ENCODE measurements at places on chromosomes 11 and 22.

GRCh38 chr22:46547883-46548244 is 10.4 kb upstream of the CELSR1 start:
- DNase-seq: no peak

GRCh38 chr11:98771791-98772190 is 249.0 kb upstream of the CNTN5 start:
- DNase-seq: no peak

- no peak for DNase-seq
These were observed 109.9 kb downstream of the MICAL2 start for GRCh38 chr11:12220305-12220704.

GRCh38 chr11:116231543-116231942 is 541.2 kb downstream of the BUD13 start:
- no peak for DNase-seq

- DNase-seq: no peak
These were observed 1.2 kb upstream of the GAL start for GRCh38 chr11:68683121-68683520.

- DNase-seq: no peak
These were observed 119.5 kb upstream of the GRIA4 start for GRCh38 chr11:105490333-105490732.

DNA sequence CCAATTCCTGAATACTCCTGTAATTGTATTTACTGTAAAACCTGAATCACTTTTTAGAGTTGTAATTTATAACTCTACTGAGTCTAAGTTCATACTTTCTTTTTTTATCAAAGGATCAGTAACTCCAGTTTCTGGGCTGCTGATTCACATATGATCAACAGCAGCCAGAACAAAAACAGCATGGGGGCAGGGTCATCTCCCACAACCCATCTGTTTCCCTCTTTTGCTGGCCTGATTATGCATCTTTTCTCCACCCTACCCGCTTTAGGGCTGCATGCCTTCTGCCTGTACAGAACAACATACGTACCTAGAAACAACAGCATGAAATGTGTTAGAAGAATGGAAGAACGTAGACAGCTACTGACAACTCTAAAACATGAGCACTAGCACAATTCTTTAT is 76.0 kb downstream of the MRTFA start:
- DNase-seq: no peak

DNA sequence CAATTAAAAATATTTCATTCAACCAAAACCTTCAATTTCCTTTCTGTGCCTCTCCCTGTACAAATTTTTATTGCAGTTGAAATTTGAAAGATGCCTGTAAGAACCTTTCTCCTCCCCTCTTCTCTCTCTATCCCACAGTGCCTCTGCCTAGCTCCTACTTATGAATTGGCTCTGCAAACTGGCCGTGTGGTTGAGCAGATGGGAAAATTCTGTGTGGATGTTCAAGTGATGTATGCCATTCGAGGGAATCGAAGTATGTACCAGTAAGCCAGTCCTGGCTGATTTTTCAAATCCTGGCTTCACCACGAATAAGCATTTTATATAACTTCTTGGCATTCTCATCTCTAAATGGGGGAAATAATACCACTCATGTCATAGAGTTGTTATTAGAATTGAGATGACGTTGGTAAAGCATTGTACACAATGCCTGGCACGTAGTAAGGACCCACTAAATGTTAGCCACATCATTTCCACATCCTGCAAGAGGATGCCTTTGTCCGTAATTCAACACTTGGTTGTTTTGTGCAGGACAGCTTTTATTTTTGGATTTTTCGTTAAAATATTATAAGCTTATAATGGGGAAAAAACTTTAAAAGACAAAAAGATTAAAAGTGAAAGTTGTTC is 6.0 kb downstream of the DDX25 start:
- no peak for DNase-seq

- no peak for DNase-seq
These were observed 196.9 kb downstream of the ADAMTS15 start for GRCh38 chr11:130645164-130645842.

DNA sequence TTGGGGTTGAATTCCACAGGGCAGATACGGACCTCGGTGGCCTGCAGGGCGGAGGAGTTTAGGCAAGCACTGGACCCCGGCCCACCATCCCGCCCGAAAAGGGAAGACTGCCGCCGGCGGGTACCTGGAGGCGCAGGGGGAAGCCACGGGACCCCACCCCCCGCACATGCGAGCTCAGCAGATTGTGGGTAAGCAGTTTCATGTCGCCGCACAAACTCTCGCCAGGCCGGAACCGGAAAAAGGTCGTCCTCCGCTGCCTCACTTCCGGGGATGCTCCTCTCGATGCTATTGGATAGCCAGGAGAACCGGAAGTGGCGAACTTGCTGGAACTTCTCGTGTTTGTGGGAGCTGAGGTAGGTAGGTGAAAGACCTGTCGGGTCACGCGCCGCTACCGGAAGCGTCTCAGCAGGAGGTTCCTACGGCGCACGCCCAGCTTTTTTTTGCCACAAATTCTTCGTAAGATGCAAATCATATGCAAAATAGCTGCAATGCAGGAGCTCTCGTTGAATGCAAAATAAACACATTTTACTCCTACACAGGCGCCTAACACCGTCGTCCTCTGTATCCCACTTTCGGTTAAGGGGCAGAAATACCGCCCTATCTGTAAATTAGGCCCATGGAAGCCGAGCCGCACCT is at the start of gene TRMT112:
TSS of gene TRMT112 (minus strand) at position 235 of the 636 bp plus-strand sequence. CDS start at position 202, 33 bp downstream.
- peak; percentile 92 for DNase-seq

- DNase-seq: no peak
These were observed 10.0 kb downstream of the VSIG10L2 start for GRCh38 chr11:125955856-125956255.

- DNase-seq: no peak
These were observed 25.8 kb upstream of the NECTIN1 start for GRCh38 chr11:119754656-119755355.

- no peak for DNase-seq
These were observed 34.1 kb downstream of the CHRDL2 start for GRCh38 chr11:74696939-74697675.

DNA sequence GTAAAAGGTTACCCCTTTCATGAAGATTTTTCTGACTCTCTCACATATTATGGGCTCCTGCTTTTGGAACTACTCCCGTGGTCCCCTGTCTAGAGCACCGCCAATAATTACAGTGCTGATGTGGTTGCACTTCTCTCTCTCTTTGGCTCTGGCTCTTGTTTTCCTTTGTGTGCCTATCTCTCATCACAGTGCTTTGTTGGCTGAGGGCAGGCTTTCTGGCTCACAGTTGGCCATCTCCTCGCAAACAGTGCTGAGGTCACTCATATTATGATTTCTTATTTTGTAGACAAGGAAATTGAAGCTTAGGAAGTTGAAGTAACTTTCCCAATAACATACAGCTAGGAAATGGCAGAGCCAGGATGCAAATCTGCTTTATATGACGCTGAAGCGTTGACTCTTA is 192.5 kb downstream of the DDX10 start:
- no peak for DNase-seq

GRCh38 chr11:22725079-22725478 is 58.7 kb downstream of the GAS2 start:
- DNase-seq: no peak

DNA sequence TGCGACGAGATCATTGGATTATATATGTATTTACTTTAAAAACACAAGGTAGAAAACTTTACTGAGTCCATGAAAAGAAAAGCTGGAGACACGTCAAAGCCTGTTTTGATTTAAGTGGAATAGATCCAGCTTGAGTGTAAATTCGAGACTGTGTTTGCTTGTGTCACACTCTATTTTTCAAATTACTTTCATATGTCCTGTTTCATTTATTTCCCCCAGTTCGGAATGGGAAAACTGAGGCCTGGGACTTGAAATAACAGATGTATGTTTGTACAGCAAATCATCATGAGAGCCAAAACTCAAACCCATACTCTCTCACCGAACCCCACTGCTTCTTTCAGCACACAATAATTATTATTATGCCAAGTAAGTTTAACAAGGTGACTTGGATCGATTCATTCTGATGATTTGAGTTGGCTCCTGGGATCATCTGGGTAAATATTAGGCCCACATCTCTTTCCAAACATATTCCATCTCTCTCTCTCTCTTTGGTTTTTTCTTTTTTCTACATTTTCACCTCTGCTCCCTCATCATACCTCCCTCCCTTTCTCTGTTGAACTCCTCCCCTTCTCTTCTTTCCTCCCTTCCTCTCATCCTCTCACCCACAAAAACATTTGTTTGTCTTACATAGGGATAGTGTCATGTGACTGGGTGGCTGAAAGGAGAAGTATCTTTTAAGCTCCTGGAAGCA is 21.2 kb downstream of the FZD4 start:
- DNase-seq: no peak

DNA sequence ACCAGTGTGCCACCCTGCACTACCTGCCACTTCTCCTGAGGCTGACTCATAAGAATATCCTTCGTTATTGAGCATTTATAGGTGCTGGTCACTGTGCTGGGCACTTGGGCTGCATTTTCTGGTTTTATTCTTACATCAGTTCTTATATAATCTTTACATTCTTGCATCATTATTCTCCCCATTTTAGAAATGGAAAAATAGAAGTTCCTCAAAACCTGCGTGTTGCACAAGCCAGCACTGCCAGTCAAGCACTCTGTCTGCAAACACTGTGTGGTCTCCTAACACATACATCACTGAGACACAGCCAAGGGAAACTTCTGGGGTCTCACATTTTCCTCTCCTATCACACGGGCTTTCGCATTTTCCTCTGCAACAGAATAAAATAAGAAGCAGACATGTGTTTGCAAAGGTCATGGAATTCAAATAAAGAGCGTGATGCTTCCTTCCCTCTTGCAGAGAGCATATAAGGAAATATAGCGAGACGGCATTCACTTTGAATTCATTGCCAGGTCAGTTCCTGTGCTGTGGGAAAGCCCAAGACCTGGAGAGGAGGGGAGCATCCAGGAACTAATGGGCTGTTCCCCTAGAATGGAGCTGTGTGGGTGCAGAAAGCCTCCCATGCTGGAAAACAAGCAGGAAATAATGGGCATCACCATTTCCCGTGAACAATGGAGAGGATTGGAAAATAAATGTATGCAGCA is 73.9 kb upstream of the SEZ6L start:
- DNase-seq: no peak

DNA sequence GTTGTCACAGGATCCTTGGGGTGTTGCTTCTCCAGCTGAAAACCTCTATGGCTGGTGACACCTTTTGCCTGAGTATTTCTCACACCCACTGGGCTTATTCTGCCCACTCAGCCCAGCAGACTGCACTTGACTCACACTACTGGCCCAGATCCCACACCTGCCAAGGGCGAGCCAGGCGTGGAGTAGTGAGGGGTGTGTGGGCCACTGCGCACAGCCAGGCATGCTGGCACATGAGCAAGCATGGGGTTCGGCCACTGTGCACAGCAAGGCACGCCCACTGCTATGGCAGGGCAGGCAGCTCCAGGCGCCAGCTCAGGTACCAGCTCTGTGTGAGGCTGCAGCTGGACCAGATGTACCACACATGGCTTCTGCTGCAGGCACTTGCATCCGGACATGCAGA is 116.5 kb upstream of the MTNR1B start:
- DNase-seq: no peak

DNA sequence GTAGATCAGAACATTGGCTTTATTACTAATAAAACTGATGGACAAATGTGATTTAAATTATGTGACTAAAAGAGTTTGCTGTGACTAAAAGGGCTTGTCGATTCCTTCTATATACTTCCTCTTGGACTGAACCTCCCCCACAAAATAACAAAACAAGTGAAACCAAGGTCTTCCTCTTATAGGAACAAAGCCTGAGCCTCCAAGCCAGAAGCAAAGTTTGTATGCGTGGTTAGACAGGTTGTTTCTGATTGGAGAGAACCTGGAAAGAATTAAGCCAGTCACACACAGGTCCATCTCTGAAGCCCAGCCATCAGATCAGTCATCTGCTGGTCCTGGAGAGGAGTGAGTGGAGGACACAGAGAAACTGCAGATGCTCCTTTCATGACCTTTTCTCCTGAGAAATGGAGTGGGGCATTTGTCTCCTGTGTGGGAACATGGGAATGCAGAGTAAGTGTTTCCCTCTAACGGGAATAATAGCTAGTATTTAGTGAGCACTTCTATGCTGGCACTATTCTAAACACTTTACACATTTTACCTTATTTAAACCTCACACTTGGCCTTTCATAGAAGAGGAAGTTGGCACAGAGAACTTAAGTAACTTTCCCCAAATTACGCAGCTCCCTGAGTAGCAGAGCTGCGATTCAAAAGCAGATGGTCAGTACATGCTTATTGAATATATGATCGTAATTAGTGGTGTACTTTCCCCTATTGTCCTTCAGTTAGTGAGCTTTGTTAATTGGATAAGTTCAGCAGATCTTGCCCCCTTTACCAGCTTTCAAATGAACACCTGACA is 77.1 kb downstream of the UVRAG start:
- DNase-seq: no peak

GRCh38 chr11:120062561-120062930 is 75.4 kb downstream of the TRIM29 start:
- no peak for DNase-seq

GRCh38 chr11:60482361-60482760 is 10.2 kb upstream of the MS4A12 start:
- no peak for DNase-seq

GRCh38 chr11:62352355-62353336 is 15.4 kb downstream of the ASRGL1 start:
- DNase-seq: no peak

- DNase-seq: no peak
These were observed 34.2 kb downstream of the EXPH5 start for GRCh38 chr11:108559340-108559739.

- DNase-seq: no peak
These were observed 28.6 kb downstream of the PRCP start for GRCh38 chr11:82871646-82872045.

DNA sequence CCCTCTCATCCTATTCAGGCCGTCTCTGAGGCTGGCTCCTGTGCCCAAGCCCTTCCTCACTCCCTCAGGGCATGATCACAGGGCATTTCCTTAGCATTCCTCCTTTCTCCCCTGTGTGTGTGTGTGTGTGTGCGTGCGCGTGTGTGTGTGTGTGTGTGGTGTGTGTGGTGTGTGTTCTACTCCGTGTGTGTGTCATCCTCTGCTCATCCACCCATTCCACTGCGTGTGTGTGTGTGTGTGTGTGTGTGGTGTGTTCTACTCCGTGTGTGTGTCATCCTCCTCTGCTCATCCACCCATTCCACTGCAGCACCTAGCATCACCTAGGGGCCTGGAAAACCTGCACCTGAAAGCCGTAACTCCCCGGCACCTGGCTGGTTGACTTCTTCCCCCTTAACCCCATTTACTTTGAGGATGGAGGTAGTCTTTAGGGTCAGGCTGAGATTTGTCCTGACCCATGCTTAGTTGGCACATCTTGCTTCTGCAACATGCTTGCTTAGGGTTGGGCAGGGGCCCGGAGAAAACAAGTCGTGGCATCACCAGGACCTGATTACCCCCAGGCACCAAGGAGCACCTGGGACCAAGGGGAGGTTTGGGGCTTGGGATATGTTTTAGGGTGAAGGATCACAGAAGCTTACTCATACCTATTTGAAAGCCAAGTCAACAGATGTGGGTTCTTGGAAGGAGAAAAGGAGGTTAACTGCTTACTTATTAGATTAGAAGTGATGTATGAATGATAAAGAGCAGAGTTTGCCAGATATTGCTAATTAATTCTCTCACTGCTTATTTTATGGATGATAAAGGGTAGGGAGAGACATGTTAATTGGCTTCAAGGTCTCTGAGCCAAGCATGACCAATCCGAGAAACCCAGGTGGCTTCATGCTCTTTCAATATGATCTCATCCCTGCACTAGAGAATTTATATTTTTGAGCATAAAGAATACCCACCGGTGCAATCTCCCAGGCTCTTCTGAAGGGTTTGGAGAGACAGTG is 18.9 kb downstream of the TIMP3 start:
- DNase-seq: no peak

- no peak for DNase-seq
These were observed 22.8 kb upstream of the CLMP start for GRCh38 chr11:123217897-123218296.

Data from activated CD4-positive, alpha-beta T cell treated with anti-CD3 and anti-CD28 coated beads for 4 hours (primary cell).